ENCODE measurements at places on chromosomes 2 and 18. TPM values are rescaled to one million over a fixed set of nuclear protein-coding genes. Genes with fewer than 3 reads are reported as not detected.

Gene FER1L5
- total RNA-seq: 0.08 TPM

Gene INHA
- total RNA-seq: 0.59 TPM

DNA sequence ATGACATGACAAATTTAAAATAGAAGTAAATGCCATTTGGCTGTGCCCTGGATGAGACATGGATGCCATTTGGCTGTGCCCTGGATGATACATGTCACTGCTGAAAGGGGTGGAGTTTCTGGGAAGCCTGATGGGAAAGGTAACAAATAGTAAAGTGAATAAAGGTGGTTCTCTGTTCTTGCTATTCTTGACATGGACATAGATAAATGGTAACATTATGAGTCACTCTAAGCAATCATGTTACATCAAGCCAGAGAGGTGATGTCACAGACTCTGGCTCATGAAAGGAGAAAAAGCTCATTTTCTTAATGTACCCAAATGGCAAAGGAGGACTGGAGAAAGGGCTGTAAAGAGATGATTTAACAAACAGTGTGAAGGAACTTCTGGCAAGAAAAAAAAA, 86.4 kb downstream of the EML6 start:
- no peak for DNase-seq

Gene SCN2A
- 0.13 TPM for total RNA-seq

DNA sequence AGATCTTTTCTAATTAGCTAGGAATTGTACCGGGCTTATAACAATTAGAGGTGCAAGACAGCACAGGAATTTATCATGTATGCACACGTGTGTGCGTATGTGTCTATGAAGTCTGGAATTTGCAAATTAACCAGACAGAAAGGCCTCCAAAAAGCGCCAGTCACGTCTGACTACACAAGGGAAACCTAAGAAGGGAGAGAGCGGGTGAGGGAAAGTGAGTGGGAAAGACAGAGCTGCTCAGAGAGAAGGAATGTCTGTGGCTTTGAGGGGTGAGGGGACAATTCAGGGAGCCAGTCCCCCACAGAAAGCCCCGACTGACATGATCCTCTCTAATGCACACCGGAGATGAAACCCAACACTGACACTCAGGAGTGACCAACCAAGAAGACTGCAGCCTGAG, 197.7 kb upstream of the SH3BP4 start:
- DNase-seq: no peak

GRCh38 chr2:108912629-108912902, 76.5 kb downstream of the EDAR start:
- DNase-seq: no peak

DNA sequence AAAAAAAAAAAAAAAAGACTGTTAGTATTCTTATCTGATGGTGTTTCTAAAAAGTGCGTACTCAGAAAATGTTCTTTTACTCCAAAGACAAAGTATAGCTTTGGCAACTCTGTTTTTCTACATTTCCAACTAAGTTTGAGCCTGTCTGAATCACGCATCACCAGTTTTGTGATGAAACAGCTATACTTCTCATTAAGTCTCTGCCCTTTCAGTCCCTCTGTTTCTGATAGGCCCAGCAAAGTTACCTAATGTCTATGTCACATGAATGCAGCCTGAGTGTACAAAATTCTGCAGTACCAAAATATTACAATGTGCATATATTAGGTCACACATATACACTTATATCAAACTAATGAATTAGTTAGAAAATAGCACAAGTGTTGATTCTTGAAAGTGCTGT, 22.4 kb downstream of the TWSG1 start:
- DNase-seq: no peak

Gene KYNU
- 0.67 TPM for total RNA-seq

Gene CACNB4
- total RNA-seq: 0.67 TPM

GRCh38 chr2:11692966-11693521, 23.0 kb upstream of the NTSR2 start:
- DNase-seq: no peak

- DNase-seq: no peak
Observed at GRCh38 chr2:146438246-146438645, 1406.6 kb upstream of the ACVR2A start.

Gene PLCD4
- 0.67 TPM for total RNA-seq

Gene CPSF3
- total RNA-seq: 17.1 TPM

GRCh38 chr2:21281791-21282514, 158.2 kb downstream of the TDRD15 start:
- no peak for DNase-seq

GRCh38 chr2:200590090-200590489, 4.3 kb downstream of the AOX1 start:
- DNase-seq: no peak

DNA sequence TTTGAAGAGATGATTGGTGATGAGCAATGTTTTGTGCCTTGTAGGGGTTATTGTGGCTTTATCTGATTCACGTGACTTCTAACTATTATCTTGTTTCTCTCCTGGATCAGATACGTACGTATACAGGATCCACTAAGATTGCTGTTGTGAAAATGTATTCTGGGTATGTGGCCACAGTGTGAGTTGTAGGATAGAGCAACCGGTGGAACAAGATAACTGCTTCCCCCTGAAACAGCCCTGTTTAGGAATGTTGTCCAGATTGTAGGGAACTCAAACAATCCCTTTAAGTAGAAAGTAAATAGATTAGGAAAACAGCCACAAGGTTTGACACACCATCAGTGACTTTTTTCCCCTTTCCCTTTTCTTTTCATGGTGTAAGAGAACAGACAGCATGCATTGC, 22.3 kb upstream of the MBOAT2 start:
- no peak for DNase-seq

- DNase-seq: no peak
Observed at GRCh38 chr2:111946294-111947114, 48.1 kb downstream of the MERTK start.

Gene SLC23A3
- 0.48 TPM for total RNA-seq

DNA sequence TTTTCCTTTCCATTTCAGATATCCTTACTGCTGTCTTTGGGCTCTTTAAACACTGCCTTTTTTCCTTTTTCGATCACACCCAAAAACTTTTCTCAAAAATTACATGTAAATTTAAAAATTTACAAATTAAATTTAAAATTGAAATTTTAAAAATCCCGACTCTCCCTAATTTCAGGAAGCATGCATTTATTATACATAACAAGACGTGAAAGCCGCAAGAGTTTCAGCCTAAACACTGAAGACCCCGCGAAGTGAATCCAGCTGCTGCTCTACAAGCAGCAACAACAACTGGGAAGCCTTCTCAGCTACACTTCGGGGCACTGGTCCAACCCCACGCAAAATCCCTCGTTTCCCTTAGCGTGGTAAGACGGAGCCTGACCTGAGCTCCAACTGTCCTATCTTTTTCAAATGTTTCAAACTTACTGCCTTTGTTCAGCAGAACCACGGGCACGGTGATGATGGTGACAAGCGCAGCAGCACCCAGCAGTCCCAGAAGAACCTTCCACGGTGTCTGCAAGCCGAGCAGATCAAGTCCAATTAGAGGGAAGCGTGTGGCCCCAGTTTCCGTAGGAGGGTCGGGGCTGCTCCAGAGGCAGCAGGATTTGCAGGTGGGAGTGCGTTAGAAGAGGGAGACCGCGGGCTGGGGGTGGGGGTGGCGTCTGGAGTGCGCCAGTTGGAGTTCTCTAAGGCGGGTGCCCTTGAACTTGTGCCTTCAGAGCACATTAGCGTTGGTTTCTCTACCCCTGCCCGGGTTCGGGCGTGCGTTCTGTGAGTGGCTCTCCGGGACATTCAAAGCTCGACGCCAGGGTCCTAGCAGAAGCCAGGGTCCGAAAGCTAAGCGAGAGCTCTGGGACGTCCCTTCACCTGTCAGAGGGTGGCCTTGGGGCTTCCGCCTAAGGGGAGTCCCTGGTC, 783 bp downstream of the DPP4 start:
- DNase-seq: no peak

Gene DSC1
- total RNA-seq: 10.0 TPM

Gene GULP1
- 5.1 TPM for total RNA-seq

- DNase-seq: no peak
Observed at GRCh38 chr2:99140860-99141109, 722 bp upstream of the C2orf15 start.

- no peak for DNase-seq
Observed at GRCh38 chr18:79818631-79819030, 20.9 kb downstream of the KCNG2 start.

GRCh38 chr2:58594762-58595161, 353.6 kb upstream of the FANCL start:
- no peak for DNase-seq

GRCh38 chr2:215702116-215702902, 266.4 kb upstream of the FN1 start:
- no peak for DNase-seq

GRCh38 chr2:141911485-141912066, 219.2 kb downstream of the LRP1B start:
- no peak for DNase-seq

Gene PRKAG3
- total RNA-seq: 0.13 TPM

Gene GPR55
- total RNA-seq: not detected

- no peak for DNase-seq
Observed at GRCh38 chr2:176146101-176146500, 5.2 kb upstream of the HOXD4 start.

- peak; percentile 31 for DNase-seq
Observed at GRCh38 chr2:25169073-25169470, 692 bp upstream of the POMC start.

Data from cardiac septum (tissue), 1 donor.